DMS153 (cell line): ENCODE measurements at places on chromosomes 6 and 20.

GRCh38 chr6:99434702-99435530 lies 9.8 kb upstream of the PNISR start:
- no peak for DNase-seq

GRCh38 chr6:12328701-12329100 lies 38.5 kb downstream of the EDN1 start:
- no peak for DNase-seq

GRCh38 chr20:60630609-60631008 lies 621.5 kb upstream of the CDH4 start:
- peak; percentile 90 for DNase-seq

DNA sequence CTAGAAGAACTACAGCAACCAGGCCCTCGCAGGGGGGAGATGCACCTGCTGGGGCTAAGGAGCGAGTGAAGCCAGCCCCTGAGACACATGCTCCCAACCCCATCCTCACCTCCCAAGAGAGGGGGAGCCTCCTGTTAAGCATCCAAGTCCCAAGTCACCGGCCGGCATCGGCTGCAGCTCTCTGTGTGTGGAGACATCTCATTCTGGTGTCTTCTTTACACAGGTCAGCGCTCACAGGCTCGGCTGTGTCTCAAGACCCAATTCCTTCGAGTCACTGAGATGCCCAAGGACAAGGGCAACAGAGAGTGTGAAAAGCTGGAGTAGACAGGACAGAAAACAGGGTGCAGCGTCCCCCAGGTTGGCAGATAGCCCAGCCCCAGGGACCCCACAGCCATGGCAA lies 21.1 kb upstream of the MRGBP start:
- DNase-seq, result no peak

GRCh38 chr6:126803769-126804168 lies 314.7 kb upstream of the RSPO3 start:
- no peak for DNase-seq

DNA sequence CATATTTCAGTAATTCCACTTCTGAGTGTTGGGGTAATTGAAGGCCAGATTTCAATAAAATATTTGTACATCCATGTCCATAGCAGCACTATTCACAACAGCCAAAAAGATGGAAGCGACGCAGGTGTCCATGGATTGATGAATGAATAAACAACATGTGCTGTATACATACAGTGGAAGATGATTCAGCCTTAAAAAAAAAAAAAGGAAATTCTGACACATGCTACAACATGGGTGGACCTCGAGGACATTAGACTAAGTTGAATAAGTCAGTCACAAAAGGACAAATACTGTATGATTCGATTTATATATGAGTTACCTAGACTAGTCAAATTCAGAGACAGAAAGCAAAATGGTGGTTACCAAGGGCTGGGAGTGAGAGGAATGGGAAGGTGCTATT lies 57.2 kb downstream of the TRAM2 start:
- no peak for DNase-seq

DNA sequence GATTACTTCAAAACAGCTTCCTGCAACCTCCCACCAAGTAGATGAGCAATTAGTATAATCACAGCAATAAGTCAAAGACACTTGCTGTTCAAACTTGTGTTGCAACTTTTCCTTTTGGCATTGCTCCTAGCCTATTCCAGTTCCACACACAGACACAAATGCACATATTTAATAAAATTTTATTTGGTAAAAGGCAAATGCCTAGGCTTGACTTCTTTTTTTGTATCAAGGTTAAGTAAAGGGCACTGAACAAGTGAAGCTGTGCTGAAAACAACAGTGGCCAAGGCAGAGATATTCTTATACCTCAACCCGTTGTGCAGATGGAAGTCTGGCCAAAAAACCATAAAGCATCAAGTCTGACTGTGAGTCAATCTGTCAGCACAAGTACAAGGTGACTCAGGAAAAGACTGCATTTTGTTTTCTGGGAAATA lies 708.4 kb upstream of the CITED2 start:
- no peak for DNase-seq

DNA sequence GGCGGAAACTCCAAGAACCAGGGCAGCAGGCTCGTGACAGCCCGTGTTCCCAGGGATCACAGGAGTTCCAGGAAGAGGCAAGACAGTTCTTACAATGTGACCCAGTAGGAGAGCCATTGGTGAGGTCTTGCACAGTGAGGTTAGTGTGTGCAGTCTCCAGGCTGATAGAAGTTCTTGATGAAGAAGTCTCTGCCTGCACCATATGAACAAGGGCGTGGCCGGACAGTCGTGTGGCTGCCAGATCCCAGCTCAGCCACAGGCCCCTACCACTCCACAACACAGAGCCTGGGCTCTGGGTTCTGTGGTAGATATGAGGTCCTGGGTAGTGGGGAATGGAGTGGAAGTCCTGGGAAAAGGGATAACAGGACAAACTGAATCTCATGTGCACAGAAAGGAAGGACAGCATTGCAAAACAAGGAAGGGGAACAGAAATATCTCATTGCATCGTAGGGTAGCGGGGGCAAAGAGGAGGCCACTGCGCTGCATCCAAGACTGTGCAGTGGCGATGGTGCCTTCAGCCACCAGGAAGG lies 65.2 kb downstream of the STX11 start:
- no peak for DNase-seq

- no peak for DNase-seq
These were observed 11.2 kb upstream of the MROH8 start for GRCh38 chr20:37190354-37191112.

DNA sequence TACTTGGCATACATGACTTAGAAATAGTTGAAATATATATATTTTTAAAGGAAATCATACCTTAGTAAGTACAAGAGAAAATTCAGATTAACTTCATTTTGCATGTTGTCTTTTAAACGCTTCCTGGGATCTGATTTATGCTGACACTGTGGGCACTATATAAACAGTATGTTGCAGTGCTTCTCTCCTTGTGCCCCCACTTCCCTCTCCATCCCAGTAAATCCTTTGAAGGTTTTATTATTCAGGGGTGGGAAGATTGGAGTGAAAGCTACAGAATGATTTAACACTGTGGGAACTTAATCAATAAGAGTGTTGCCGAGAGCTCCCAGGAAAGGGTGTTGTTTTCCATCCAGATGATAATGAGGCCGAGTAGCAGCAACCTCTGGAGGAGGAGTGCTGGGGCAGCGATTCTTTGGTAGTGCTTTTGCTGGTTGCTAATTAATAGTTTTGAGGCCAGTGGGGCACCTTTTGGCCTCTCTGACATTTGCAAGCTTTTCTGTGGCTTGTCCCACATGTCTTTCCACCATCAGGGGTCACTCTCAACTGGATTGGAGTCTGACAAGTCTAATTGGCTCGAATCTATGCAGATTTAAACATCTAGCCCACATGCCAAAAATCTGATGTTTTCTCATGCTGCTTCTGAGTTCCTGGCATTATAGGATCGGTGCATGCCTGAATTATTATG lies 183.0 kb upstream of the MMS22L start:
- no peak for DNase-seq

GRCh38 chr6:93341900-93342613 lies 77.3 kb downstream of the EPHA7 start:
- peak; percentile 72 for DNase-seq

- peak; percentile 23 for DNase-seq
These were observed 89.6 kb upstream of the NHSL1 start for GRCh38 chr6:138588805-138589434.

GRCh38 chr6:104418125-104418524 lies 441.6 kb downstream of the HACE1 start:
- DNase-seq, result no peak

DNA sequence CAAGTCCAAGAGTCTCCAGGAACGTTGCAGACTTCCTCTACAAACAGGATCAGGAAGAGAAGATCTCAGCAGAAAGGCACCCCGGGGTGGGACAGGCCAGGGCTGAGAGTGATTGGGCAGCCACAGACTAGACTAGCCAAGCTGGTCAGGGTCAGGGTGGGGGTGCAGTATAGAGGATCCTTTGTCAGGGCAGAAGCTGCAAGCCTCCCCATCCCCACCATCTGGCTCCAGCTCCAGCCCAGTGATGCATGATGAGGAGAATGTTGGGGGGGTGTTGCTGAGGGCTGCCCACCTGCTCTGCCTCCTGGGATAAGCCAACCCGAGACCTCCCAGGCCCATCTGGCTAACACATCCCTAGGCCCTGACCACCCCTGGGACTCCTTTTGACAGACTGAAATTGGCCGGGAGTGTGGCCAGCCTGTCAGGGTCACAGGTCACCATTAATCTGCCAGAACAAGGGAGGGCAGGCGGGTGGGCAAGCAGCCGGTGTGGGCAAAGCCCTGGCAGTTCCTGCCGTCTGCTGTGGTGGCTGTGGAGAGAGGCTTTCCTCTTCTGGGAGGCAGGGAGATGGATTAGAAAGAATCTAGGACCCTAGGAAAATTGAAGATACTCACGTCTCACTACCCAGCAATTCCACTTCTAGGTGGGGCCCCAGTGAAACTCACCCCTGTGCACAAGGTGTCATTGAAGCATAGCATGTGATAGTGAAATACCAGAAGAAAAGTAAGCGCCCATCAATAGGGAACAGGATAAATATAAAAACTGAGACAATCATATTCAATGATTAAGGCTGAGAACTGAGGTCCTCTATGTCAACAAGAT lies 22.1 kb upstream of the SNTA1 start:
- DNase-seq, result no peak

DNA sequence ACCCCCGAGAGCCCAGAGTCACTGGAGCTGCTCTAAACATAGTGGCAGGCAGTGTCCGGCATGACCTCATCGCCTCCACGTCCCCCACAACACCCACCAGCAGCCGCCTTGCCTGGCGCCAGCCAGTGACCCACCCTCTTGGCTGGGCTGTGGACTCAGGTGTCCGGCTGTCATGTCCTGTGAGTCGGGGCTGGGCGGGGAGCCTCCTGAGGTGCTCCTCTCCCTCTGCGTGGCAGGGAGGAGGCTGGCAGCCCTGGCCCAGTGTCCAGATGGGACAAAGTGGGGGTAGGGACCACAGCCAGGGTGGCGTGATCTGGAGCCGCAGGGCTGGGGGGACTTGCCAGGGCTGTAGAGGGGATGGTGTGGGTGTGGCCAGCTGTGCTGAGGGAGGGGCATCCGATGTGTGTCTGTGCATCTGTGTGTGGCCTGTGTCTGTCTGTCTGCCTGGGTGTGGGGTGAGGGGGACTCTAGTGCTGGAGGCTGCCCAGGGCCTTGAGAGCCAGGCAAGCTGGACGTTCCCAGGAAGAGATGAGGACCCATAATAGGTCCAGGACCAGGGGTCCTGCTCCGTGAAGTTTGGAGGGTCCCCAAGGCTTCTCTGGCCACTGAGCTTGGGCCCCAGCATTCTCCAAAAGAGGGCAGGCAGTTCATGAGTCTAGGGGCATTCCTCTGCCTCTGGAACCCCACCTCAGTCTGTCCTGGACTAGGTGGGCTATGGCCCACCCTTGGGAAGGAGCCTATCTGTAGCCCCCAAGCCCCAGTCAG lies 2.3 kb upstream of the SOX18 start:
- DNase-seq, result no peak

DNA sequence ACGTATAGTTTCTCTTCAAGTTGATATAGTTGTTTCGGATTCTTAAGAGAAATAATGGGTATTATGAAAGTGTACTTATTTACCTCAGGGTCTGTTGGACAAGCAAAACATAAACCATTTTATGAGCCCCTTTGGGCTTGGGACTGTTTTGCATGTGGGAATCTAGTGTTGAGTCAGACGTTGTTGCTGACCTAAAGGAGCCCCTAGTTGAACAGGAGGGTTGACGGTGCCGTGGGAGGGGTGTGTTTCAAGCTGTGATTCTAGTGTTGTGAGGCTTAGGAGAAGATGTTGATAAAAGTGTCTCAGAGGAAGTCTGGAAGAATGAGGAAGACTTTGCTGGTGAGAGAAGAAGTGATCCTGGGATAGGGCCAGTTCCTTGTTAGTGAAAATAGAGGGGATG lies 140.0 kb downstream of the ARID1B start:
- no peak for DNase-seq

GRCh38 chr20:29079769-29080690 lies 2177.4 kb upstream of the DEFB115 start:
- no peak for DNase-seq

DNA sequence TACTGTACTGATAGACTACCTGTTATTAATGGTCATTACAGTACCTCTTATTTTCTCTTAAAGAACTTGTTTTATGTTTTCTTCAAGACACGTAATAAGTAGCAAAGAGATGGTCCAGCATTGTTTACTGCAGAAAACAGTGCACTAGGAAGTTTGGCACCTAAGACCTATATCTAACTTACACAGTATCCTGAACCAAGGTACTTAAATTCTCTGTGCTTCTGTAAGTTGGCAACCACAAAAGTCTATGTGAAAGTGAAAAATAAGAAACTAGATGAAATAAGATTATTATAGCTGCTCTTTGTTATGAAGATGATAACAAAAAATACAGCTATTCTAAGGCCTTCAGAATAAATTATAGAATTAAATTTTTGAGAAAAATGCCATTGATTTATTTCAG lies 411.7 kb upstream of the SOX4 start:
- DNase-seq, result no peak
